ENCODE measurements at places on chromosomes 12 and 14.

DNA sequence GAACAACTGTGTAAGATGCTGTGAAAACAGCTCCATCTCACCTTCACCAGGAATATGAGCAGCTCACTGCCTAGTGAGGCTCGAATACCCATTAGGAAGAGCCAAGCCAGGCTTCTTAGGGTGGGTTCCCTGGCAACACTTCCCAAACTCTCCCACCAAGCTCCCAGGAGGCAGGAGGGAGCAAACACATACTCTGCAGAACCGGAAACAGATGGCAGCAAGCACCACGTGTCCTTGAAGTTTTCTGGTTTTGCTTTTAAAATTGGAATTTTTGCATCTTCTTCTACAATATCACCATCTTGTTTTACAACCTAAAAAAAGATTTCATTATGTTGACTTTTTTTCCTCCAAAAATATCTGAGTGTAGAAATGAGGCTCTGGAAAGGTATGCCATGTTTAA, 186.7 kb downstream of the ZFP36L1 start:
- no peak for DNase-seq

GRCh38 chr12:119676022-119676421, 8.1 kb downstream of the PRKAB1 start:
- no peak for DNase-seq

DNA sequence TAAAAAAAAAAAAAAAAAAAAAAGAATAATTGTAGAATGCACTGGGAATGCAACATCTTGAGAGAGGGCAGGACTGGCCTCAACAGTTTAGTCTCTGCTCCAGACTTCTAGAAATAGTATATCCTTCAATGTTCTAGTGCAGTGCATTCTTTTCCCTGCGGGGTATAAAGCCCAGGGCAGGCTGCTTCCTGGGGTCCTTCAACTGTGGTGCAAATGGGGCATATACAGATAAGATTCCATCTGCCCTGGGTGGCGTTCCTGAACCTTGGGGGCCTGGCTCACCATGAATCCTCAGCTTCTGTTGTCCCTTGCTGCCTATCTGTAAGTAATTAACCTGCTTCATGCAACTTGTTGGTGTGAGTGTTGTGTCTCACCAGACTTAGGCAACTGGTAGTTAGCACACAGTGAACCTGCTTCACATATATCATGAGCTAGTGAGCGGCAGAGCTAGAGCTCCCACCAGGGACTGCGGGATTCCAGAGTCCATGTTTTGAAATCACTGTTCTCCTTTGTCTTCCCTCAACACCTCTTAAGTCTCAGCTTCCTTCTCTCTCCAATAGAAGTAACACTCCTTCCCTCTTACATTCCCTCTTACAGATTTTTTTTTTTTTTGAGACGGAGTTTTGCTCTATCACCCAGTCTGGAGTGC, 177.6 kb downstream of the SUDS3 start:
- DNase-seq = no peak

- DNase-seq = no peak
Measured at GRCh38 chr14:105471823-105472485, 2.7 kb upstream of the CRIP2 start.

GRCh38 chr12:89856431-89856830, 147.8 kb upstream of the ATP2B1 start:
- peak; percentile 22 for DNase-seq

DNA sequence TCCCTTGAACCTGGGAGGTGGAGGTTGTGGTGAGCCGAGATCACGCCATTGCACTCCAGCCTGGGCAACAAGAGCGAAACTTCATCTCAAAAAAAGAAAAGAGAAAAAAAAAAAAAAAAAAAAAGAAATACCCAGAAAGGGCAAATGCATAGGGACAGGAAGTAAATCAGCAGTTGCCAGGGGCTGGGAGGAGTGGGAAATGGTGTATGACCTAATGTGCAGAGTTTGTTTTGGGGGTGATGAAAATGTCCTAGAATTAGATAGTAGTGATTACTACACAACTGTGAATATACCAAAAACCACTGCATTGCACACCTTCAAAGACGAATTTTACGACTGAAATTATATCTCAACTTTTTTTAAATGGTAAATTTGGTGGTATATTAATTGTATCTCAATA, 20.4 kb downstream of the DUSP16 start:
- no peak for DNase-seq

GRCh38 chr12:114291389-114292060, 114.4 kb downstream of the TBX5 start:
- no peak for DNase-seq

GRCh38 chr12:114976372-114976771, 292.4 kb upstream of the TBX3 start:
- no peak for DNase-seq

DNA sequence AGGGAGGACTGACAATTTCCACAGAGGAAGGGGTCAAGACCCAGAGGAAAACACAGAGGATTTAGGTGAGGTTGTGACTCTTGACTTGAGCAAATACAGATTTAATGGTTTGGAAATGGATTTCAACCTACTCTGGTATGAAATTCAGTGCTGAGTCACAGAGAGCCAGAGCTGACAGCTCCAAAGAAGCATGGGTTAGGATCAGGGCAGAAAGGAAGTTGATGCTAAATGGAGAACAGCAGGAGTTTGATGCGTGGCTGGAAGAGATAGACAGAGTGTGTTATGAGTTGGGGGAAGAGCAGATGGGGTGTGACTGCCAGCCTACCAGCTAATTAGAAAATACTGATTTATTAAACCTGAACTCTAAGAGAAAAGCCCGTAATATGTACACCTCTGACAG, 272.6 kb downstream of the FOXG1 start:
- DNase-seq = no peak

DNA sequence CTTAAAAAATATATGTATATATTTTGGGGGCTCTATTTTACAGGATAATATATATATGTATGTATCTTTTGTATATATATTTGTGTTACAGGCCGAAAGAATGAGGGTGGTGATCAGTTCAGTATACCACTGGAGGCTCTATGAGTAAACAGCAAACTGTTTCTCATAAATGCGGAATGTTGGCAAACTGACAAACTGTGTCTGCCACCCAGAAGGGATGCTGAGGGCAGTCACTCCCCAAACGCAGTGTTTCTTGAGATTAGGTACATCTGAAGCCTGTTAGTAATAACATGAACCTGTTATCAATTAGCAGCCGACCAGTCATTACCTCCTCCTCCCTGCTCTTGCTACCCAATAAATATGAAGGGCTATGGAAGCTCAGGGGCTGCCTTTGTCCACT, 20.8 kb downstream of the TNFAIP2 start:
- no peak for DNase-seq

DNA sequence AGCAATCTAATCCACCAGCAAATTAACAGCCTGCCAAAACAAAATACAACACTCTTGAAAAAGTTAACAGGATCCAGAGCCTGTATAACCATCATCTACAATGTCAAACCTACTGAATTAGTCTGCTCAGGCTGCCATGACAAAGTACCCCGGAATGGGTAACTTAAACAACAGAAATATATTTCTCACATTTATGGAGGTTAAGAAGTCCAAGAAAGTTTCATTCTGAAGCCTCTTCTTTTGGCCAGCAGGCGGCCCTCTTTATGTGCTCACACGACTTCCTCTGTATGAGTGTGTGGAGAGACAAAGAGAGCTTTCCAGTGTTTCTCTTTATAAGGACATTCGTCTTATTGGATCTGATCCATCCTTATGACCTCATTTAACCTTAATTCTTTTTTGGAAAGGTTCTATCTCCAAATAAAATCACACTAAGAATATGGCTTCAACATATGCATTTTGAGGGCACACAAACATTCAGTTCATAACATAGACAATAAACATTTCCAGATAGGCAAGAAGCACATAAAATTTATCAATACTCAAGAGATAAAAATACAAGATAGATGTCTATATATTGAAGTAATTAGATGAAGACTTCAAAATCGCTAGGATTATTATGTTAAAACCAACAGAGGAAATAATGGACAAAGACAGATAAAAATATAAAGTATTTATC, 5.9 kb upstream of the RERG start:
- DNase-seq = no peak

GRCh38 chr12:111753144-111753881, 13.4 kb upstream of the ALDH2 start:
- DNase-seq = no peak

- no peak for DNase-seq
Measured at GRCh38 chr12:31246470-31246850, 79.5 kb downstream of the SINHCAF start.

- DNase-seq = no peak
Measured at GRCh38 chr12:13343375-13343774, 146.8 kb downstream of the EMP1 start.

DNA sequence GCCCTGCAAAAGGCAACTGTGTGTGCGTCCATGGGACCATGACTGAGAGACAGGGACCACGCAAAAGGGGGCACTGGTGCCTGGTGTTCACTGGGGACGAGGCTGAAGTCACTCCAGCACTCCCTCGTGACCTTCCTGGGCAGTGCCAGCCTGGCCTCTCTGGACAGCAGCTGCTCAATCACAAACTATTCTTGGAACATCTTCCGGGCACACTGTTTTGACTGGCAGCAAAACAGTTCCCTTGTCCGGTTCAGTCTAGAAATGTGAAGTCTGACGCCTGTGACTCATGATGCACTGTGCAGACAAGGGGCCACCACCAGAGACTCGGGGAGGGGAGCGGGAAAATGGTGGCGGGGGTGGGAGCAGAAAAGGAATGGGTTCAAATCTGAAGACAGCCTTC, 20.8 kb downstream of the SNRNP35 start:
- no peak for DNase-seq

GRCh38 chr14:101083564-101084435, 180.3 kb upstream of the RTL1 start:
- DNase-seq = no peak

- no peak for DNase-seq
Measured at GRCh38 chr12:131894981-131895639, 688 bp downstream of the ULK1 start.

DNA sequence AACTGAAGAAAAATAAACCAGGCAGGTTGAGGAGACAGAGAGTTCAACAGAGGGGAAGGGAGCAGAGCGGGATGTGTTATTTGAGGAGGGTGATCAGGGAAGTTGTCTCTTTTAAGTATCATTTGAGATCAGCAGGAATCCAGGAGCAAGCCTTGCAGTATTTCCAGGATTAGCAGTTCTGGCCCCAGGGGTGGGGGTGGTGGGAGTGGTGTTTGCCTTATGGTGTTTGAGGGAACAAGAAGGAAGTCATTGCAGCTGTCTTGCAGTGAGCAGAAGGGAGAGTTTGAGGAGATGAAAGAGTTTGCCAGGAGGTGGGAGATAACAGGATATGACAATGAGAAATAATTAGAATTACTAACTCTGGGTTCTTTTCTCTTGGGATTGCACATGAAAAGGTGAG, 418.6 kb downstream of the NELL2 start:
- no peak for DNase-seq

GRCh38 chr12:16955083-16955657, 349.2 kb upstream of the LMO3 start:
- no peak for DNase-seq

- no peak for DNase-seq
Measured at GRCh38 chr14:106662936-106663550, 1136.7 kb downstream of the TMEM121 start.

DNA sequence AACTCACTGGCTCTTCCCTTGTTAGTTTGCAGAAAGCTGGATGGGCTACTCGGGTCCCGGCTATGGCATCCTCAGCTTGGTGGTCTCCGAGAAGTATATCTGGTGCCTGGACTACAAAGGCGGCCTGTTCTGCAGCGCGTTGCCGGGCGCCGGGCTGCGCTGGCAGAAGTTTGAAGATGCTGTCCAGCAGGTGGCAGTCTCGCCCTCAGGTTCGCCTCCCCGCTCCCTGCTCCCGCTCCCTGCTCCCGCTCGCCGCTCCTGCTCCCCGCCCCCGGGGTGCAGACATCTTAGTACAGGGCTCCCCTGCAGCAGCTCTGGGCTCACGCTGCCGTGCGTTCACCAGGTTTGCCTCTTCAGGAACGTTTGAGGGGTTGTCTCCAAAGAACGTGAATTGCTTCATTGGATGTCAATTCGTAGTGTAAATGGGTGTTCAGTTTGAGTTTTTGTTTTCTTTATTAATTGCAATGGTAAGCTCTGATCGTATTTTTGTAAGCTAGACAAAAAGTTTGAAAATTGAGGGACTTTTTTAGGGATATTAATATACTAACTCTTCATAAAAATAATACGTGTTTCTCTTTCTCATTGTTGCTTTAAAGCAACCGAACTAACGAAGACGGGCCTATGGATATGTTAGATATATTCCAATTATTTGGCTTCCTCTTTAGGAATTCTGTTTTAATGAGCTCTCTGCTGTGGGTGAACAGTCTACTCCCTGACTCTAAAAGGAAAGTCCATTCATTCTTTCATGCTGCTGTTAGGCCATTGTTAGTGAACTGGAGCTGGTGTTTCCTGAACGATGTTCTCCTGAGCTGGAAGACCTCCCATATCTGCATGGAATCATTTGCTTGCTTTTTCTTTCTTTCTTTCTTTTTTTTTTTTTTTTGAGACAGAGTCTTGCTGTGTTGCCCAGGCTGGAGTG, 71.3 kb downstream of the ANKRD9 start:
- DNase-seq = peak; percentile 61

DNA sequence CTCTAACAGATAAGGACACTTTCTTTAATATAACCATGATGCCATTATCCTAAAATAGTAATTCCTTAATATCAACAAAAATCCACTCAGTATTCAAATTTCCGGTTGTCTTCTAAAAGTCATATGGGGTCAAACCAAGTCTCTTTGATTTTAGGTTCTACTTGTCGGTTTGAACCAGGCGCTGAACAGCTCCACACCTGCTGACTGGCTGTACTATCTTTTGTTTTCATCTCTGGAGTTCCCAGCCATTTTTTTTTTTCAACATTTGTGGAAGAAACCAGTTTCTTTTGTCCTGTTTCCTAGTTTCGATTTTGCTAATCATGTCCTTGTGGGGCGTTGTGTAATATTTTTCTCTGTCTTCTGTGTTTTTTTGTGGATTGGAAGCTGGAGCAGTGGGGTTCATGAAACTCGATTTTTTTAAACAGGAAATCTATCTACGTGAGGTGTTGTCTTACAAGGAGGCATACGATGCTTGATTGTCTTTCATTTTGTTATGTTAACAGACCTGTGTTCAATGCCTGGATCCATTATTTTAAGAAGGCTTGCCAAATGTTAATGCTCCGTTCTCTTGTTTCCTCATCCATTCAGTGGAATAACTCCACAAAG, 50.2 kb downstream of the FZD10 start:
- no peak for DNase-seq

DNA sequence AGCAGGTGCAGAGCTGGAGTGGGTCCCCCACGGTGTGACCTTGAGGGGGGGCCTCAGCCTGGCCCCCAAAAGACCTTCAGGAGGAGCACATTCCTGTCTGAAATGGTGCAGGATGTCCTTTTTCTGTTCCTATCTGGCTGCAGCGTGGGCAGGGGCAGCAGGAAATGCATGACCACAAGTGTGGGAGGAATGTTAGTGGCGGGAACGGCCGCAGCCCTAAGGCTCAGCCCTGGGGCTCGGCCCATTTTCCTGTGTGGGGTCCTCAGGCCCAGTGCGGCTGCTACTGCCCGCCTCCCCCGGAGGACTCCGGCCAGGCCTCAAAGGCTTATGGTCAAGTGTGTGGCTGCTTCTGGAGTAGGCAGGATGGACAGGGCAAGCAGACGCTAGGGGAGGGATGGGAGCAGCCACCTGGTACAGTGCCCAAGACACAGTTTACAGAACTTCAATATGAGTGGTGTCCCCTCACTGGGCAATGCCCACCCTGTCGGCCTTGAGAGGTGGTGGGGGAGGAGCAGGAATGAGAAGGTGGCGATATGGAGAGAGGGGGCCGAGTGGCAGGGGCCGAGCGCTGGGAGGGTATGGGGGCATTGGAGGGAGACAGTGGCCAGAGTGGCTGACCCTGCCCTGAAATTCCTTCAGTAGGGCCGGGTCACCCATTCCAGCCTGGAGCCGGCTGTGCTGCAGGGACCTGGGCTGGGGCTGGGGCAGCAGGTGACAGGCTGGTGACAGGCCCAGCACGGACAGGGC, 137.4 kb downstream of the CALM1 start:
- no peak for DNase-seq

- no peak for DNase-seq
Measured at GRCh38 chr12:87152075-87152474, 877.1 kb downstream of the C12orf50 start.
